ENCODE measurements at places on chromosomes 16 and 17.

GRCh38 chr17:60506312-60506711 lies 19.7 kb downstream of the APPBP2 start:
- DNase-seq = no peak

DNA sequence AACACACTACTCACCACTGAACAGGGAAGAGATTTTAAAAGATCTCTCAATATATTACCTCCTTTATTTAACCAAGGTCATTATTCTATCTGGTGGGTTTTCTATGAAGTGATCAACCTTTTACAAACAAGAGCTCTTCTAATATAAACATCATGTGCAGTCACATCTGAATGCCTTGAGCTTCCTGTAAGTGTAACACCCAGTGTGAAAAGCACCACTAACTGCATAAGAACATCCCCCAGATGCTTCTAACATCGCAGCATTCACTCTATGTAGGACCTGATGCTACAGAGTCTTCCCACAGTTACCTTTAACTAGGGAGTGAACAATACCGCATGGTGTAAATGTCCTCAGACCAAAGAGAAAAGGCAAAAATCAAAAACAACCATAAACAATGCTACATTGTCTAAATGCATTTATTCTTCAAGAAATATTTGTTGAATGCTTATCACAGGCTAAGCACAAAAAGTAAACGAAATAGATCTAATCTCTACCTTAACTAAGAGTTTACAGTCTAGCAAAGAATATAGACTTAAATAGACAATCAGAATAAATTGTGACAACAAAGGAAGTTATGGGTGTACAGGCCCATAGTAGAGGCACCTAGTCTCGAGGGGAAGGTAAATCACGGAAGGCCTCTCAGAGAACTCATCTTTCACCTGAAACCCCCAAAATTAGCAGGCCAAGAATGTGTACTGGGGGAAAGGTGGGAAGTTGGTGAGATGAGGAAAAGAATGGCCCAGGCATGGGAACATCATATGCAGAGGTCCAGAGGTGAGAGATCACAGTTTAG lies 16.2 kb downstream of the SKAP1 start:
- DNase-seq = no peak

GRCh38 chr17:44198721-44199552 lies 747 bp downstream of the ATXN7L3 start:
- peak; percentile 35 for DNase-seq

- peak; percentile 73 for DNase-seq
These were observed 13.8 kb downstream of the CORO7 start for GRCh38 chr16:4402439-4403132.

- no peak for DNase-seq
These were observed 226.0 kb upstream of the C16orf82 start for GRCh38 chr16:26840691-26841090.

- DNase-seq = no peak
These were observed 353.0 kb upstream of the ZFHX3 start for GRCh38 chr16:73400951-73401350.

DNA sequence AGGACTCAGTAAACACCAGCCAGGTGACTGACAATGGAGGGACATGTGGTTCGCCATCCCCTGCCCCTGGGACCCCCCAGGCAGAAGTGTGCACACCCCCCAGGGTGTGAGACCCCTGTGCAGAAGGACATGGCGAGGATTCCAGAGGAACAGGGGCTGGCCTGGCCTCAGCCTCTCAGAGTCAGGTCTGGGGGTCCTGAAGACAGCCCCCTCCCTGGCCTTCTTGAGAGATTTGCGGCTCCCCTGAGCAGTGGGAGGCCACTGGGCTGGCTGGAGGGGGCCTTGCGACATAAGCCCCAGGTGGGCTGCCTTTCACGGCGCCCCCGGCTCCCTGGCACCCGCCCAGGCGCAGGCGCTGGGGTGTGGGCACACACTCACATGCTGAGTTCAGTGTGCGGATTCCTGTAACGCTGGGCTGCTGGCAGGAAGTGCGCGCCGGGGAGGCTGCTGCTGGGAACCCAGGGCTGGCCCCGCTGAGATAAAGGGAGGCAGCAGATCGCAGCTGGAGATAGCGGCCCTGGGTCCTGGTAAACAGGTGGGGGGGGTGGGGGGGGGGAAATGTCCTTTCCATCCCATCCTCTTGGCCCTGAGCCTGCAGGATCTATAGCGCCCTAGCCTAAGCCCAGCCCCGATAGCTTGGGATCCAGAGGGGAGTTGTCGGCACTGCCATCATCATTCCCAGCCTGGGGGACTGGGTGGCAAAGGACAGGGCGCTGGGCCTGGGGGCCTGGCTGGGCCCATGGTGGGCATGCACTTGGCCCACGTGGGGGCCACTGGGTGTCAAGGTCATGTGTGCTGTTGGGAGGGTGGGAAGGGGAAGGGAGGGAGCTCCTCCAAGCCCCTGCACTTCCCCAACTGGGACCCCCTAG lies 27.1 kb downstream of the TMEM235 start:
- DNase-seq = no peak

DNA sequence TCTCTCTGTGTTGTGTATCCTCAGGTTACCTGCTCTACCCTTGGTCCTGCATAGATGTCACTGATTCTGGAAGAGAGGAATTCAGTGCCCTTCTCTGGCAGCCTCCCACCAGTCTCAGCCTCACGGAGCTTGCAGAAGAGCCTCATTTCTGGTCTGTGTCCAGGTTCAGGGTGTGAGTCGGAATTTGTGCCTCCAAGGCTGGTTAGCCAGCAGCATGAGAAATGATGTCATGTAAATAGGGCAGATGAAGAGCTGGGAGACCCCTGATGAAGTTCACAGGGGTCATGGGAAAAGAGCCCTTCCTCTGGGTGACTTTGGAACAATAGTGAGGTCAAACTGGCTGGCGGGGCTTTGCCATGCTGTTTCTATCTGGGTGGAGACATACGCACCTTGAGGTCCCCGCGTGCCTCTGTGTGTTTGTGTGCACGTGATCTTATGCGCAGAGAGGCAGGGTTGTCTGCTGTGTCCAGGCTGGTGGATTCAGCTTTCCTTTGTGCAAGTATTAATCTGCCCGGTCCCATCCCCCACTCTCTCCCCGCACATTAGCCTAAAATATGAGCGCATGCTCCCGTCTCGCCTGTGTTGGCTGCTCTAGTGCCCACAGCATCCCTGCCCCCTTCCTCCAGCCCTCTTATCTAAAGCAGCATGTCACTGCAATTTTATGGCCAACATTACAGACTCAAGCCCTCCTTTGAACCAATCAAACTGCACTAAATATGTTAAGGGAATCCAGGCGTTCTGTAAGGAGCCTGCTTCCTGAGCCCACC lies 256.3 kb upstream of the ZFHX3 start:
- no peak for DNase-seq

GRCh38 chr16:85940214-85940613 lies 41.3 kb downstream of the IRF8 start:
- DNase-seq = no peak

DNA sequence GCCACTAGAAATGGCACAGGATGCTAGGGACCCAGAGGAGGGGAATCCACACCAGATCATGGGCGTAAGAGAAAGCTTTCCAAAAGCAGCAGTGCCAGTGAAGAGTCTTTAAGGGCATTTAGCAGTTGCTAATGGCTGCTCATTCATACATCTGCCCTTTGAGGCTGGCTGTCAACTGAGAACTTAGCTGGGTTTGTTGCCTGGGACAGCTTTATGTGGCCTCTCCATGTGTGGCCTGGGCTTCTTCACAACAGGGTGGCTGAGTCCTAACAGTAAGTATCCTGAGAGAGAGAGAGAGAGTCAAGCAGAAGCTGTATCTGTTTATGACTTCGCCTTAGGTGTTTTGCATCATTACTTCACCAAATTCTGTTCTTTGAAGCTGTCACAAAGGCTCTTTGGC lies 286.1 kb upstream of the KCNJ16 start:
- no peak for DNase-seq

DNA sequence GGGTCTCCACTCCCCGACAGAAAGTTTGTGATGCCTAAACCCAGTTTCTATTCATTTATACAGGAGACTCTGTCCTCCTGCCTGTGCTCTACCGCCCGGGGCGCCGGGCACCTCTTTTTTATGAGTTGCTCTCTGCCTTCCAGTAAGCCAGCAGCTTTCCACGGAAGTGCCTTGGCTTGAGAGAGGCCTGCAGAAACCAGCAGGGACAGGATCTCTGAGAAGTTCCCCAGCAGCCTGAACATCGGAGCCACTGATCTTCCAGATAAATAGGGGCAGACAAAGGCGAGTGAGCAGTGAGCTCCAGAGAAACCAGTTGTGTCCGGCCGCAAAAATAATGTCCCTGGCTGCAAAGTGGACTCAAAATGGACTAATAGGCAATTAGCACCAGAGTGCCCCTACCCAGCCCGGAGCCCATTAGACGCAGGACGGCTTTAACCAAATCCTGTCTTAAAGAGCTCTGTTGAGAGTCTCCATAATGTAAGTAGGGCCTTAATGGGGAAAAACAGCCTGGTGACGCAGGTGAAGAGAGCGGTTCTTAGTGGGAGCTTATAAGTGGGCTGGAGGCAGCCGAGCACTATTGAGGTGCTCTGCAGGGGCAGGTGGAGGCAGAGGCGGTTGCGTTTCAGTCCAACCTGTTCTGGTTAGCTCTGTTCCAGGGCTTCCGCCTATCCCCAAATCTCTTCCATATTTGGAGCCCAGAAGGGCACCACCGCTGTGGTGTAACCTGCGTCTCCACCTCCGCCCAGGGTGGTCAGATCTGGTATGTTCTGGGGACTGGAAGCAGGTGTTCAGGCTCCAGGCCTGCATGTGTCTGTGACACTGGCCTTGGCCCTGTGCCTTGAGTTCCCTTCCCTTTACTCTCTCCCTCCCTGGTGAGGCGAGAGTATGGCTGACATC lies 74.1 kb downstream of the NT5M start:
- no peak for DNase-seq

GRCh38 chr17:61494325-61495160 lies 42.3 kb downstream of the TBX4 start:
- no peak for DNase-seq

All from renal cortex interstitium (tissue), 15 donors.